Stimulated activated CD8-positive, alpha-beta memory T cell treated with anti-CD3 and anti-CD28 coated beads, Interleukin-12 subunit alpha, Interleukin-12 subunit beta, amount 100 ng/mL, for 4 hours (primary cell): ENCODE measurements at places on chromosomes 6 and 20.

GRCh38 chr6:21556968-21557721 lies 36.4 kb upstream of the SOX4 start:
- no peak for DNase-seq

DNA sequence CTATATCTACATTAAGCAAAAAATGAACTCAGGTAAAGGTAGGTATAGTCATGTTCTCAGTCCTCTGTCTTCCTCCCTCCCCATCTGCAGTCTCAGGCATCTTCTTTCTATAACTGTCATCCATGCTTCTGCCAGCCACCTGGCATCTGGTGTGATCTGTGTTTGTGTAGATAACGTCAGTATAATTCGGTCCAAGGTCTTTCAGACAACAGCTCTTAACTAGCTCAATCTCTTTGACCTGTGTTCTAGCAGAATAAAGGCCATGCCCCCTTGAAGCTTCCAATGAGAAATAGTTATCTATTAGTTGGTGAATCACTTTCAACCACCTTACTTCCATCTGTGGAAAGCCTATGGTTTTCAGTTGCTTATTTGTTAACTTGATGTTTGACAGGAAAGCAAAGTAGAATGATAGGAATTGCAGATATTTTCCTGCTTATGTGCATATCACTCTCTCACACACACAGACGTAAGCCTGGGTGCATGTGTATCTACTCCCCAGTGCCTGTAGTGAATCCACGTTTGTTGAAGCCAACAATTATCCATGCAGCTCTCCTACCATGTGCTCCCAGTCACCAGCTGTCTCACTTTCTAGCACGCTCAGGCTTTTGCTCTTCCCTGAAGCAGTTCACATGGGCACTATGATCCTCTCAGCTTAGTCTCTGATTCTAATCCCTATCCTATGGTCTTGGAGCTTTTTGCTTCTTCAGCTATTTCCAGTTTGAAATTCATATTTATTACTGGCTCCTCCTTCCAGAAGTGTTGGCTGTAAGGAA lies 433.7 kb upstream of the MANEA start:
- no peak for DNase-seq

DNA sequence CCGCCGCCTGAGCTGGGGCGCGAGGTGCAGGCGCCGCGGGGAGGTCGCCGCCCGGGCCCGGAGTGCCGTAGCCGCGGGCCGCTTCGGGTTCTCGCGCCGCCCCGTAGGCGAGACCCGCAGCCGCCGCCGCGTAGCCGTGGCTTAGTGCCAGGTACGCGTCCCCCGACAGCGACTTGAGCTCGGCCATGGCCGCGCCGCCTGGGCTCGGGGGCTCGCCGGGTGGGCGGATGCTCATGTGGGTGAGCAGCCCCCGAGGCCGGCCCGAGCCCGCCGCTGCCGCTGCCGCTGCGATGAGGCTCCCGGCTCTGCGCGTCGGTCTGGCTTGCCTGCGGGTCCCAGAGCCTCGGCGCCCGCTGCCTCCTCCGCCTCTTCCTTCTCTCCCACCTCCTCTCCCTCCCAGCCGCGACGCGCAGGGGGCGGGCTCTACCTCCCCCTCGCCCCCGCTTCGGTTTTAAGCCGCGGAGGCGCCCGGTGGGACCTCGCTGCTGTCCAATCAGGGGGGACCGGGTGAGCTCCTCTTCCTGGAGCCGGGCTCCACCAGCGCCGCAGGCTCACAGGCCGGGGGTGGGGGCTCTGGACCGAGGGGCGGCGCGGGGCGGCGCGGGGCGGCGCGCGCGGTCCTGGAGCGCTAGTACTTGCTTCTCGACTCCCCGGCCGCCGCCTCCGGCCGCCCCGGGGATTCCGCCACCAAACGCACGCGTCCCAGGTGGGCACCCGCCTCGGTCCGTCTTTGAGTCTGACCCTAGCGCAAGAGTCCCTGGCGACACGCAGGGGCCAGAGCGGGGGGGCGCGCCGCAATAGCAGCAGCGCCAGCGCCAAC lies at the start of gene BHLHE23:
Gene BHLHE23, minus strand, starts transcription at position 425 of the 820 bp plus-strand sequence. Its CDS starts 190 bp downstream, at position 235.
- DNase-seq, result no peak

GRCh38 chr6:139308936-139309603 lies 17.3 kb upstream of the TXLNB start:
- no peak for DNase-seq

DNA sequence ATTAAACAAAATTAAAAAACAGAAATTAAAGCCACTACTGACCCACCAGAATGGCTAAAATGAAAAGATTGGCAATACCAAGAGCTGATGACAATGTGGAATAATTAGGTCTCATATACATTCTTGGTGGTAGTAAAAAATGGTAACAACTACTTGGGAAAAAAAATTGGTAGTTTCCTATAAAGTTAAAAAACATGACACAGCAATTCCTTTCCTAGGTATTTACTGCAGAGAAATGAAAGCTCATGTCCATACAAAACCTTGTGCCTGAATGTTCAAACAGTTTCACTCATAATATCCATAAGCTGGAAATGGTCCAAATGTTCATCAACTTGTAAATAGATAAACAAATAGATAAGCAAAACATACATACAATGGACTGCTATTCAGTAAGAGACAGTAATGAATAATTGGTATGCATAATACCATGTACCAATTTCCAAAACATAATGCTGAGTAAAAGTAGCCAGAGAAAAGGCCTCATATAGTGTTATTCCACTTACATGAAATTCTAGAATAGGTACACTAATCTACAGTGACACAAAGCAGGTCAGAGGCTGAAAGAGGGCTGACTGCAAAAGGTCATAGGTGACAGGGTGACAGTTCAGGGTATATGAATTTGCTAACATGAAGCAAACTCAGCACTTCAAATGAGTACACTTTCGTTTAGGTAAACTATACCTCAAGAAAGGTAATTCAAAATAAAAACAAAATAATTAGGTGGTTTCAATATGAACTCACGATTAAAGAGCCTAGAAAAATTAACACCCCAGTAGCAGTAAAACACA lies 53.0 kb downstream of the B3GAT2 start:
- no peak for DNase-seq

GRCh38 chr6:129491436-129491835 lies 218.5 kb downstream of the ARHGAP18 start:
- DNase-seq, result no peak

DNA sequence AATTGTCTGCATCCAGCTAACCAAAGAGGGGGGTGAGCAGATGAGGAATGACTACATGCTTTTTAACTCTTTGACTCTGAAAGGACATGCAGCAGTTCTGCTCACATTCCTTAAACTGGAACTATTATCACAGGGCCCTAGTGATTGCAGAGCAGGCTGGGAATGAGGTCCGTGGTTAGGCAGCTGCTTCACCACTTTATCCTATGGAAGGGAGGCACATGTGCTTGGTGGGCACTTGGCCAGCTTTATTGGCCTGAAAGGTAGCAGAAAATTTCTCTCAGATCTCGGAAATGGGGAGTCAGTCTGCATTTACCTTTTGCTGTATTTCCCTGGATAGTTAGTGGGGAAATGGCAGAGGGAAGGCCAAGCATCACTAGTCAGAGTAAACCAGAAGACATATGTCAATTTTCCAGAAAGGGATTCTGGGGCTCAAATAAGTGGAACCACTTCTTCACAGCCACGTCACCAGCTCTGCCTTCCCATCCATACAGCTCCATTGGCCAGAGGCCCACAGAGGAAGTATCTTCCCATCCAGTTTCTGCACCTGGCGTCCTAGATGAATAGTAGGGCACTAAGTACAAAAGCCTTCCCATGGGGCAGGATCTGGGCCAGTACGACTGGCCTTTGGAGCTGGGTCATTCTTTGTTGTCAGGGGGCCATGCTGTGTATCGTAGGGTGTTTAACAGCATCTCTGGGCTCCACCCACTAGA lies 444.8 kb downstream of the PTPRT start:
- DNase-seq, result no peak

GRCh38 chr20:49785852-49786175 lies 26.8 kb upstream of the SLC9A8 start:
- no peak for DNase-seq

DNA sequence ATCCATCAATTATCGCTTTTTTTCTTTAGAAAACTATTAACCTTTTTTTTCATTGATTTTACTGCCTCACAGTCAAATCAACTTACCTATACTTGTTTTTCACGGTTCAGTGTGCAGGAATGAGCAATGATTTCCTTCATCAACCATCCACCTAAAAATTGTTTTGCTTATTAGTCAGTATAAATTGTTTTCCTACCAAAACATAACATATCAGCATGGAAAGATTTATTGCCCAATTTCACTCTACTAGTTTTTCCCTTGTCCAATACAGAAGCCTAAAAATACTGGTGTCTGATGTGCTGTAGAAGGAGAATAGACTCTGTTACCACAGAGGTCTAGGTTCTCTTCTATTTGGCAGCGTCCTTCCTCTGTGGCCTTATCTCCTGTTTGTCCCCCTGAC lies 558.2 kb upstream of the CITED2 start:
- DNase-seq, result no peak

DNA sequence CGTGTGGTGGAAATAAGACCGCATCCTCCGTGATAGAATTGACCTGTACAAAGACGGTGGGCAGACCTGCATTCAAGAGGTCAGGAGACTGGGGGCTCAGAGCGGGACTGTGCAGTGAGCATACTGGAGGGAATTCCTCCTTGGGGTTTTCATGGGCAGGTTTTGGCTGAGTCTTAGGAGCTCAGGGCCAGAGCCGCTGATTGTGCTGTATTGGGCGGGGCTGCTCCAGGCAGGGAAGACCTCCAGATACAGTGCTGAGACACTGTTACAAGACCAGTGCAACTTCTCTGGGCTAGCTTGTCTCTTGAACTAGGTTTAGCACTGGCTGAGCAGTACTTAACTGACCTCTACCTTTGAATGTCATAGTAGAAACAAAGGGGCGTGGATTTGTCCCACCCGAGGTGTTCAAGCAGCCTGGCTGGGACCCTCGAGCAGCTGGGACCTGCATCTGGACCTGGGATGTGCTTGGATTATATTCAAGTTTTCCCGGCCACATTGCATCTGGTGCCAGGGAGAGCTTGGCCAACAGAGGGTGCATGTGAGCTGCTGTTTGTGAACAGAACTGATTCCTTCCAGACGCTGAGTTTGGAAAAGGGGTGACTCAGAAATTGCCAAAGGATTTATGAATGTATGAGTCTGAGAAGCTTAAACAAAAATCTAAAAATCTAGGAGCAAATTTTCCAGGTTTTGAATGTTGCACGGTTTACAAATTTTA lies 33.4 kb upstream of the SLC22A1 start:
- no peak for DNase-seq

DNA sequence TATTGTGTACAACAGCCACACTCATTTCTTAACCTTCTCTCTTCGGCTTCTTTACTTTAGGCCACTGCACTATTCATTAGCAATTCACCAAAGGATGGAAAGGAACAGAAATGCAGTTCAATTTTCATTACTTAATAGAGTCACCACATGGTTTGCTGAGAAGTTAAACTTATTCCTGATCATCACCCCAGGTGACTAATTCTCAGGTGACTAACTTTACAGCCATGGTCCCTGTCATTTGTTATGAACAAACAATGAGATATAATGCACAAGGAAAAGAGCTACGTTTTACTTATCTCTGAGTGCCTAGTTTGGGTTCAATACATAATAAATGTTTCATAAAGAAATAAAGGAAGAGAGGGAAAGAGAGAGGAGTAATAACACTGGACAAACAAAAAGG lies 45.8 kb upstream of the DST start:
- DNase-seq, result no peak

- DNase-seq, result no peak
These were observed 392.8 kb downstream of the ADGRB3 start for GRCh38 chr6:69027861-69028260.

- DNase-seq, result no peak
These were observed 61.5 kb upstream of the MAP7 start for GRCh38 chr6:136611746-136612145.

- DNase-seq, result no peak
These were observed 27.8 kb downstream of the TNFAIP3 start for GRCh38 chr6:137894779-137895385.

GRCh38 chr20:10472871-10473270 lies 37.8 kb downstream of the SLX4IP start:
- DNase-seq, result no peak

DNA sequence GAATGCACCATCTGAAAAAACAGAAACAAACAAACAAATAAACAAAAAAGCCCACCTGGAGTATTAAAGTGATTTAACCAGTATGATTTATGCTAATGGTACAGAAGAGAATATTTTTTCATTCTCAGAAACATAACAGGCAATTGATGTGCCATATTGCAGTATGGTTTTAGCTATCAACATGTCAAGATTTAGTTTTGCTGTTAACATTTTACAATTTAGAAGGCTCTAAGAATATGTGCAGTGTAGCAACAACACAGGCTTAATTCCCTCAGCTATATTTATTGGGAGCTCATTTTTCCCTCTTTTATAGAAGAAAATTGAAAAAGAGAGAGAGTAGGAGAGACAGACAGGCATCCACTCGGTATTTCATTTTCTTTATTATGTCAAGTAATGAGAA lies 1022.7 kb upstream of the CITED2 start:
- no peak for DNase-seq

DNA sequence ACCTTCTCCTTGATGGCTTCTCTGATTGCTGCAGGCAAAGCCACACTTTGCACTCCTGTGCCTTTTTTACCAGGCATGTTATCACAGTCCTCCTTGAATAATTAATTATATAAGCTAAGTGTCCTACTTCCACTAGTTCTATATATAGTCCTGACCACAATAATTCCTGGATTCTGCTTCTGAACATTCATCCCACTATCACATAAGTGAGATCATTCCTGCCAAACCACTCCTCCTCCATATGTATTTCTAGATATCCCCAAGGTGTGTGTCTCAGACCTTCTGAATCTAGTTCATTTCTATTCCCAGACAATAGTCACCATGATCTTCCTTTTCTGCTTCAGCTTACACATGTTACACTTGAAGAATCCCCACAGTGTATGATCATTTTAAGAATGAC lies 1237.5 kb upstream of the MAP3K7 start:
- no peak for DNase-seq

DNA sequence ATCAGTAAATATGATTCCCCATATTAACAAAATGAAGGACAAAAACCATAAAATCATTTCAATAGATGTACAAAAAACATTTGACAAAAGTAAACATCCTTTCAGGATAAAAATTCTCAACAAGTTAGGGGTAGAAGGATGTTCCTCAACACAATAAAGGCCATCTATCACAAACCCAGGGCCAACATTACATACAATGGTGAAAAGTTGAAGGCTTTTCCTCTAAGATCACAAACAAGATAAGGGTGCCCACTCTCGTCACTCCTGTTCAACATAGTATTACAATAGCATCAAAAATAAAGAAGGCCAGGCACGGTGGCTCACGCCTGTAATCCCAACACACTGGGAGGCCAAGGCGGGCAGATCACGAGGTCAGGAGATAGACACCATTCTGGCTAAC lies 22.6 kb upstream of the ASF1A start:
- DNase-seq, result no peak

GRCh38 chr6:21713481-21713880 lies 119.9 kb downstream of the SOX4 start:
- no peak for DNase-seq

DNA sequence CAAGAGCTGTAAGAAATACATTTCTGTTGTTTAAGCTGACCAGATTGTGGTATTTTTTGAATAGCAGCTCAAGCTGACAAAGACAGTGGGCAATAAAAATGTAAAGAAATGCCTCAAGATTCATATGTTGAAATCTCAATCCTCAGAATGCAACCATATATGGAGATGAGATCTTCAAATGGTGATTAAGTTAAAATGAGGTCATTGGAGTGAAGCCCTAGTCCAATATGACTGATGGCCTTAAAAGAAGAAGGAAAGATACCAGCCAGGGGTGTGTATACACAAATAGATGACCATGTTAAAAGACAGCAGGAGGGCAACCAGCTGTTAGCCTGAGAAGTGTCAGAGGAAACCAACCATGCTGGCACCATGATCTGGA lies 7.1 kb upstream of the DDO start:
- DNase-seq, result no peak
